ACHN (cell line): ENCODE measurements at places on chromosomes 13 and 19.

DNA sequence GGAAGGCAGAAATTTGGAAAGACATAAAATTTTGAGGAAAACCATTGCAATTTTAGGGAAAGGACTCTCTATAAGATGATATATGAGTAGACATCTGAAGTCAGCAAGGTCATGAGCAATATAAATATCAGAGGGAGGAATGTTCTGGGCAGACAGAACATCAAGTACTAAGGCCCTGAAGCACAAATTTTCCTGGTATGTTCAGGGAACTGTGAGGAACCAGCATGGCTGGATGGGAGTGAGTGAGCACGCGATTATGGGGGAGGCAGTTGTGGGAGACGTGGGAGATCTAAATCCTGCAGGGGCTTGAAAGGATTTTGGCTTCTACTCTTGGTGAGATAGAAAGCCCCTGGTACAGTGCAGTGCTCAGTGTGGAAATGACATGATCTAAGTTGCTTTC is 112.0 kb downstream of the TBC1D4 start:
- no peak for DNase-seq

DNA sequence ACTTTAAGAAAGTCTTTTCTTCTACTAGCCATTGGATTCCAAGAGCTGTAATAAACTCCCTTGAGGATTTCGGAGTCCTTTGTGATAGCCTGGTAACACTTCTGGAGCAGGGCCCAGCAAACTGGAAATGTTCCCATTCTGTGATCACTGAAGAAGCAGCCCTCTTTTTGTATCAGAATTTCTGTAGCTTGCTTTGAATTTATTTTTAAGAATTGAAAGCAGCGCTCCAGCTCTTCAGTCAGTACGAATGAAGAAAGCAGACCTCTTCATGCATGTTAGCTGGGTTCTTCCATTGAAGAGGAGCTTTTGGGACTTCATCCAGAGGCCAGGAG is 141.5 kb downstream of the AKAP11 start:
- DNase-seq: no peak

- no peak for DNase-seq
Observed at GRCh38 chr13:80931766-80932165, 590.8 kb upstream of the SPRY2 start.

GRCh38 chr19:16587833-16588823 is 15.9 kb upstream of the SLC35E1 start:
- DNase-seq: no peak
